Nasal cavity respiratory epithelium epithelial cell of viscerocranial mucosa (primary cell): ENCODE measurements at places on chromosomes 13 and 19. TPM values are rescaled to one million over a fixed set of nuclear protein-coding genes. Genes with fewer than 3 reads are reported as not detected.

The ZNF223 gene
- total RNA-seq: 4.8 and 5.5 TPM in 2 replicates

The CGB2 gene
- not detected in 2 replicates for total RNA-seq

The MZF1 gene
- total RNA-seq: 21.1 and 22.6 TPM in 2 replicates

The ZNF208 gene
- total RNA-seq: 1.1 and 1.4 TPM in 2 replicates

The PRSS57 gene
- total RNA-seq: not detected in 2 replicates

The PPP6R1 gene
- 24.9 and 64.2 TPM in 2 replicates for total RNA-seq

The SERPINE3 gene
- total RNA-seq: not detected in 2 replicates

The CYP4F11 gene
- 4.6 and 8.5 TPM in 2 replicates for total RNA-seq

The KASH5 gene
- total RNA-seq: not detected in 2 replicates

The MYO16 gene
- total RNA-seq: under 0.01 and 0.07 TPM in 2 replicates

The PDE4C gene
- under 0.01 and 0.14 TPM in 2 replicates for total RNA-seq

The PRTN3 gene
- total RNA-seq: not detected in 2 replicates

The C19orf85 gene
- not detected in 2 replicates for total RNA-seq

The MADCAM1 gene
- 0.14 TPM in 1 of 2 replicates, not detected in the other for total RNA-seq

The CATSPERD gene
- not detected in 2 replicates for total RNA-seq

The ZNF530 gene
- 3.4 and 4.4 TPM in 2 replicates for total RNA-seq

The ZNF441 gene
- 8.2 and 8.8 TPM in 2 replicates for total RNA-seq
